ENCODE measurements at places on chromosomes 1 and 21.
A peak's percentile ranks its signal among the peaks of the same experiment; 100 is the strongest.

GRCh38 chr1:228664399-228664914 is 70.8 kb upstream of the RHOU start:
- peak; percentile 66 for DNase-seq

- DNase-seq, result no peak
These were observed 21.3 kb upstream of the EGLN1 start for GRCh38 chr1:231443363-231443762.

DNA sequence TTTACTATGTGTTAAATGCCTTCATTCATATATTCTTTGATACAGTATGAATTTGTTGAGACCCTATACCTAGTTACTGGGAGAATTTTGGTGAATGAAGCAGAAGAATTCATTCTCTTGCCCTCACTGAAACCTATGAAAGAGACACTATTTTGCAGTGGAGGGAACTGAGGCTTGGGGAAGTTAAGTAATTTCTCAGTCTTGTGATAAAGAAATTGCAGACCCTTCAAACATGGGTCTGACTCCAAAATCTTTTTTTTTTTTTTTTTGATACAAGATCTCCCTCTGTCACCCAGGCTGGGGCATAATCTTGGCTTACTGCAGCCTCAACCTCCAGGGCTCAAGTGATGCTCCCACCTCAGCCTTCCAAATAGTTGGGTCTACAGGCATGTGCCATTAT is 132.1 kb downstream of the DNM3 start:
- no peak for DNase-seq

DNA sequence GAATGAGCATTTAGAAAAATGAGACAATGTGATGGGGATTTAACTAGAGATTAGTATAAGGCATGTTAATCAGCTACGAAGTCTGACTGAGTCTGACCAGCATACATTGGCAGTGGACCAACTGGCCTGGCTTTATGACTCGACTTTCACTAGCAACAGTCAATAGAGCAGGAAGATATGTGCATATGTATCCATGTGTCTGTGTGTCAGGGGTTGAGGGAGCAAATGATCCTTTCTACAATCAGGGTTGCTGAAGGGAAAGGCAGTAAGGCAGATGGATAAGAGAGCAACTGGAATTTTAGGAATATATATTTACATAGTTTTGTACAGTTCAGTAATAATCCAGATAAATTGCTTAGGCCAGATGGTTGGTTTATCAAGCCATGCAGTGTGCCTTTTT is 645.6 kb downstream of the PLA2G4A start:
- DNase-seq, result no peak

GRCh38 chr21:33035147-33035546 is 9.4 kb downstream of the OLIG2 start:
- no peak for DNase-seq

DNA sequence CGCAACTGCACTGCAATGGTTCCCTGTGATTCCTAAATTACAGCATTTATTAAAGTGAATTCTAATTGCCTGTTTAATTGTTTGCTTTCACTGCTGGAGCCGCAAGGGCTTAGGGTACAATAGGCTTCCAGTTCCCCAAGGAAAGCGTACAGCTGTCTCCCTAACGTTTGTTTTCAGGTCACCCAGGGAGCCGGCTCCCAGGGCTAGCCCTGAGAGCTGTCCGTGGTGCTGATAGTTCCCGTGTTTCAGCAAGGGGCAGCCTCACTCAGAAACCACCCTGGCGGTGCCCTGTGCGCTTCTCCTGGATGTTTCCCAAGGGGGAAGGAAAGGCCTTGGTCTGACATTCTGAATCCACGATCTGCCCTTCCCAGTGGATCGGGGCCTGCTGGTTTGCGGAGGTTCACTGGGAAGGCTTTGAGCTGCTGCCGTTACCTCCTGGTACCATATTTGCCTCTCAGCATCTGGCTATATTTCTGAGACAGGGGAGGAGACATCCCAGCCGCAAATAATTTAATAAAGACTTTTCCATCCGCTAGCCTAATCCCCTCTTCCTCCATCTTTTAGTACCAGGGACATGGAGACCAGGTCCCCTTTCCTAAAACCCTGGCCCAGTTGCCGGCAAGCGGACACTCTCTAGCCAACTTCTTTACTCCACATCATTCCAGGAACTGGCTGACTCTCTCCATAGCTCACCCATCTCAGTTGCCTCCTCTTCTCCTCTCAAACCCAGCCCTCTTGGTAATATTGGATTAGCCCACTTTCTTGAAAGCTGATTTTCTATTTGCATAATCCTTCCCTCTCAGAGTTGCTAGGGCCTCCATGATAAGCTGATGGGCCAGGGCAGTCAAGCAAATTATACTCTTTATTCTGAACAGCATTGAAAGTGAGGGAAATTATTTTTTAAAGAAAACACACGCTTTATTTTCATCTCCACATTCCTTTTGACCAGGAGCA is 149.0 kb downstream of the IGSF21 start:
- DNase-seq, result no peak

DNA sequence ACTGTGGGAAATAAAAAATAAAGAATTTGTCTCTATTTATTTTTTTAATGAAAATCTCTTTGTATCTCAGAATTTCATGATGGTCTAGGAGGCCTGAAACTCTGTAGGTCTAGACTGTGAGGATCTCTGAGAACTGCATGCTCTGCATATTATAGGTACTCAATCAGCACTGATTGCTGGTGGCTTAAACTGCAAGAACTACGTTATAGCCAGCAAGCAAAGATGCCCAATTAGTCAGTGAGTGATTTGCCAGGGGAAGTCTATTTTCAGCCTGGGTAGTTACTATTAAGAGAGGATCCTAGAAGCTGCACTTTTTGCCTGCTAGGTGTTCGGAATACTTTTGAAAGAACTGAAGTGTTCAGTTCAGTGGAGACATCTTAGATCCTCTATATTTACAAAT is 87.4 kb downstream of the GPR52 start:
- DNase-seq, result no peak

DNA sequence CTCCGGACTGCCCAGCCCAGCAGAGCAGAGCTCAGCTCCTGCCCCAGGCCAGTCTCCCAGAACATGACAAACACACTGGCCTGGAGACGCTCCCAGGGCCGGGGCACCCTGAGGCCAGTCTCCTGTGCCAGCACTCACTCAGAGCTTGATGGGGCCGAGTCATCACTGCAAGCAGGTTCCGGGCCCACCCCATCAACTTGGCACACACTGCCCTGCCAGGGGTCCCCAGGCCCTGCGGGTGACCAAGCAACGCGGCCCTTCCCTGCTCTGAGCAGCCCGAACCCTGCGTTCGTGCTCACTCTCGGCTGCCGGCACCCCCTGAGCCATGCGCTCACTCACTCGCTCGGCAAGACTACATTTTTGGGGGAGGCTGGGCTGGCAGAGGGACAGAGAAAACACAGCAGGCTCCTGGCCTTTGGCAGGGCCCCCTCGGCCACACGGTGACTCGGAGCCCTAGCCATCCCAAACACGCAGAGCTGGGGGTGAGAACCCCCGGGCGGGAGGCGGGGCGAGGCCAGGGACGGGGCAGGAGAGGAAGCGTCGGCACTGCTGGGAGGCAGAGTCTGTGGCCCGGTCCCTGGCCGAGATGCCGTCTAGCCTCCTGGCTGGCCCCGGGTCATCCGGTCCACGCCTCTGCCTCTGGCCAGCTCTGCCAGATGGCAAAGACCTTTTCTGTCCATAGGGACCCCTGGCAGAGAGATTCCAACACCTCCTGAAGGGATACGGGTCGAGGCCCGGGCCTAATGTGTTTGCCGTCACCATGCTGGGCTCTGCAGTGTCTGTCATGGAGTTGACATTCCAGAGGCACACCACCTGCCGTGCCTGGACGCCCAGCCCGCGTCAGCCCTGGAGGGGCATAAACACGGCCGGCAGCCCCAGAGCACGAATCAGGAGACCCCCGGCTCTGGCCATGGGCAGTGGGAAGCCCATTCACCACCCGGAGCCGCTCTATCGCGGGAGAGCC is 68.0 kb downstream of the MEGF6 start:
- DNase-seq, result no peak

- DNase-seq, result no peak
These were observed 157.3 kb downstream of the KCNJ6 start for GRCh38 chr21:37758982-37759381.

DNA sequence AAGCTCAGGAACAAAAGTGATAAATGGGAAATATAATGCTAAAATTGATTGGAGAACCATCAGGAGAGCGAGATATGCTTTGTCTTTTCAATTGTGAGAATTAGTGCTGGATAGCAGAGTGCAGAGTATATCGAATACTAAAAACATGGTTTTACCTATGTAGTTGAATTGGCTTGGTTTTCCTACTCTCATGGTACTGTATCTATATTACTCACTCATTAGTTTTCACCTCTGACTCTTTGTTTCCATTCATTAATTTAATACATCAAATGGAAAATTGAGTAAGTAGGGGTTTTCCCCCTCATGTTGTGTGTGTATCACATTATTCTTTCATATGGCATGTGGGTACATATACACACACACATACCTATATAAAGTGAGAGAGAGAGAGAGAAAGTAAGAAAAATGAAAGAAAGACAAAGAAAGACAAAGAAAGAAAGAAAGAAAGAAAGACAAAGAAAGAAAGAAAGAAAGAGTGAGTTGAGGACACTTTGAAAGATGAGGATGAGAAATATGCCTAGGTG is 1574.5 kb downstream of the MRPL39 start:
- no peak for DNase-seq

DNA sequence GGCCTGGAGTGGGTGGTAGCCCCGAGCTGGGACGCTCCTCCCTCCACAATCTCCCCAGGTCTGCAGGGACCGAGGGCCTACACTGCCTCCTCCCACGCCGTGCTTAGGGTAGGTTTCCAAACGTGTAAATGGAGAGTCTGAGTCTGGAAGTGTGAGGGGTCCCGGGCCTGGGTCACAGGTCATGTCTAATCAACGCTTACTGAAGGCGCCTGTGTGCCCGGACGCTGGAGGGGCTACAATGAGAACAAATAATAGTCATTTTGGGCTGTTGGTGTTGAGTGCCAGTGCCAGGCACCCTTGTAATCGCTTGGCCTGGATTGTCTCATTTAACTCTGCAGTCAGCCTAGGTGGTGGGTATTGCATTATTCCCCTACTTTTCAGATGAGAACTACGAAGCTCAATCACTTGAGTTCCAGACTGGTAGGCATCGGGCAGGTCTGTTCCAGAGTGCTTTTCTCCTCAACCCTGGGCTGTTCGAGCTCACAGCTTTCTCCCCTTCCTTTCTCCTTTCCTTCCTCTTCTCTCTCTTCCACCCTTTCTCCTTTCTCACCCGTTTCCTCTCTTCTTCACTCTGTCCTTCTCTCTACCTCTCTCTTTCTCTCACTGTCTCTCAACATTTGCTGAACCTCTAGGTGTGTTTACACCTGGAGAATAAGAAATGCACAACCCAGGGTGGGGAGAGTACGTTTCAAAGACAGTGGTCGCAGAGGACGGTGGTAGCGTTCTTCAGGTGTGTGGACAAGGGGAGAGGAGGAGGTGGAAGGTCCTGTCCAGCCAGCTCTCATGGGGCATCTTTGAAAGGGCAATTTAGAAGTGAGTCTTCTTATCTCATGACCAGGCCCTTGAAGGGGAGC is 883 bp downstream of the SLC66A1 start:
- DNase-seq, result no peak

- no peak for DNase-seq
These were observed 11.4 kb downstream of the DEPDC1 start for GRCh38 chr1:68485431-68486022.

- DNase-seq, result no peak
These were observed 16.5 kb upstream of the HDAC1 start for GRCh38 chr1:32275424-32275823.

DNA sequence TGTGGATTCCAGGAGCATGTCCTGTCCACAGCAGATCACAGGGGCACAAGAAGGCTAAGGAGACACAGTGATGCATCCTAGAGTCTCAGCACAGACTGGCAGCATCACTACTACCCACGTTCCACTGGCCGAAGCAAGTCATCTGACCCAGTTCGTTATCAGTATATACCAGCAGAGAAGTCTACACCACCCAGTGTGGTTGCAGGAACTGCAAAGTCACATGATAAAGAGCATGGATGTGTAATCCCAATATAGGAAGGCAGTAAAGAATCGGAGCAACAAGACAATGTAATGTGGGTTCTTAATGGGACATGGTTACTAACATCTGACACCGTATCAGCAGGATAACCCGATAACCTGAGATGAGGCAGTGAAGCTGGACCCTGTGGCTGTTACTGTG is 246.6 kb downstream of the RRAGC start:
- no peak for DNase-seq

GRCh38 chr21:37430184-37430821 is 63.7 kb downstream of the DYRK1A start:
- no peak for DNase-seq

GRCh38 chr1:191541758-191542157 is 616.5 kb upstream of the RGS18 start:
- DNase-seq, result no peak

- DNase-seq, result no peak
These were observed 16.0 kb upstream of the POU3F1 start for GRCh38 chr1:38062361-38063288.

DNA sequence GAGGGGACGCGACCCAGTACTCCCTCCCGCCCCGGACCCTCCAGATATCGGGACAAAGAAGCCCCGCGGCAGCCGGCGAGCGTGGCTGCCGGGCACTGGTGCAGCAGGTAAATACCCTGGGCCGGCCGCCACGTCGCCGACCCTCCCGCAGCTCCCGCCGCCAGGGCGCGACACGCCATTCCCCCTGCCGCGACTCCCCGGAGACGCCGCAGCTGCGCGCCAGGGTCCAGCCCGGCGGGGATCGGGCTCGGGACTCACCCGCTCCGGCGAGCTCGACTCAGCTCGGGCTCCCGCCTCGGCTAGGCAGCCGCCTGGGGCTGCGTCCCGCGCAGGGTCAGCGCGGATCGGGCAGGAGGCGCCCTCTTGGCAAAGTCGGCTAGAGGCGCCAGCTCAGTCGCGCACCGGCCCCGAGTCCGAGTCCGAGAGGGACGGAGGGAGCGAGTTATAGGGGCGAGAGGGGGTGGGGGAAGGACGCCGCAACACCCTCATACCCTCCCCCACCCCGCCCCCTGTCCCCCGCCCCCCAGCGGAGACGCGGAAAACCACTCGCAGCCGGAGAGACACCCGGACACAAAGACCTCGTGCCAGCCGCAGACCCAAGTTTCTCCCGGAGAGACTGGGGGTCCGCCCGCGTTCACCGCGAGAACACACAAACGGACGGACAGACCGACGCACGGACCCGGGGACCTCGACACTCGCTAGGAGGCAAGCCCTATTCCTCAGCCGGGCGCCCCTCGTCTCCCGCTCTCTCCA is 985 bp downstream of the SYT6 start:
- no peak for DNase-seq

Measured in activated naive CD4-positive, alpha-beta T cell (primary cell).